ENCODE measurements at places on chromosomes 3 and 15.

DNA sequence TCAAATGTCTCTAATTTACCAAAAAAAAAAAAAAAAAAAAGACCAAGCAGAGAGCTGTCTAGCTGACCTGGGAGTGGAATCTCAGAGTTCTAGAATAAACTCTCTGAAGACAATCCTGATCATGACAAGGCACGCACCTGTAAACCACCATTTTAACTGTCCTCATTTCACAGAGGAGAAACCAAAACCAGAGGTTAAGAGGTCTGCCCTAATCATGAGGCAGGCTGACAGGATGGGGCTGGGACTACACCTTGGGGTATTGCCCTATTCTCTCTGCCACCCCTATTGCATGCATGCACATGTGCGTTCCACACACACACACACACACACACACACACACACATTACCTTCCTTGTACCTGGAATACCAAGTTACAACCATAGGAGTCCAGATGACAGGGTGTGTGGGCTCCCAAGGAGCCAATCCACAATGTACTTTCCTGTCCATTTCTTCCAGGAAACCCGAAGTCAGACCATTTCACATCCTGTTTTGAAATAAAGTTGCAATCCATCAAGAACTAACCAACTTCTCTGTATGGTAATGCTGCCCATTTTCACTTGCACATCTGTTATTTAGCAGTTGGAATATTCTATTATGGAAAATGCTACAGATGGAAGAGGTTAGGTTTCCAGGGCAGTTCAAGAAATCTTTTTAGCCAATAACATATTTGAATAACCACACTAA, 34.6 kb downstream of the HSPBAP1 start:
- DNase-seq, result no peak

DNA sequence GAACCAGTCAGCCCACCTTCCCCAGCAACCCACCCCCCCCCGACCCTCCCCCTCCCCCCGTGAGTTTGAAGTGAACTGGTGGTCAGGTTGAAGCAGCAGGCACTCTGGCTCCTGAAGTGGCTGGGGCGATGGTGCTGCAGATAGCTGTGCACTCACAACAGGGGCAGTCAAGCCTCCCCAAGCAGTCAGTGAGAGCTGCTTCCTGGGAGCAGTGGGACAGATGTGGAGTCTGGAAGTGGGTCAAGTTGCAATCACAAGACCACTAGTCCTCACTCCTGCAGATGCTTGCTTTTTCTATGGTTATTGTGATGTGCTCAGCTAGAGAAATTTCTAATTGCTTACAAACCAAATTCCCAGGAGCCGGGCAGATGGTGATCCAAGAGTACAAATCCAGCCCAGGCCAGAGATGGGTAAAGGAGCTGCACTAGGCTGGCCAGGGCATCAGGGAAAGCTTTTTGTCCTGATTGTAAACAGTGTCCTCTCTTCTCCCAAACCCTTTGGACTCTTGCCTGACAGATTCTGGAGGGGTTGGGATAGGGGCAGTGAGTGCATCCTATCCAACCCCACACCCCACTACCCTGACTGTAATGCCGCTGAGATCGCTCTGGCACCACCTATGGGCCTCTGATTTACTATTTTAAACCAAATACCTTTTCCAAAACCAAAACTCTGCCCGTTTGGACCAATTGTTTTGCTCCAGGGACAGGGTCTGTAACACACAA, 9.8 kb upstream of the CLPX start:
- no peak for DNase-seq

GRCh38 chr3:50415816-50416215, 56.5 kb upstream of the TMEM115 start:
- no peak for DNase-seq

- DNase-seq, result no peak
Measured at GRCh38 chr15:59420986-59421618, 16.9 kb upstream of the FAM81A start.

- no peak for DNase-seq
Measured at GRCh38 chr3:107753494-107753893, 230.7 kb downstream of the BBX start.

- DNase-seq, result no peak
Measured at GRCh38 chr15:39453620-39454019, 127.3 kb upstream of the THBS1 start.

DNA sequence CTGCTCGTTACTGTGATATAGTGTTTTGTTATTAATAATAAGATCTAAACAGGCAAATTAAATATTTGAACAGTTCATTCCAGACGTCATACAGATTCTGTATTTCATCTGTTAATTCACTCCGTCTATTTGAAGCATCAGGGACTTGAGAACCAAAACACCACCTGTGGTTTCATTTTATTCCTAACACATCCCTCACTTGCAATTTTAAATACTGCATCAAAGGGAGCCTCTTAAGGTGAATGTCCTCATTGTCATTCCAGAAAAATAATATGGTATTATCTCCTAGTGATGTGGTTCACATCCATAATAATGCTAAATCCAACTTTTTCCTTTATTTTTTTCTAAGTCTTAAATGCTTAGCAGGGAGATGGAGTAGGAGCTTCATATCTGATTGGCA, 1390.9 kb upstream of the CADM2 start:
- DNase-seq, result no peak

DNA sequence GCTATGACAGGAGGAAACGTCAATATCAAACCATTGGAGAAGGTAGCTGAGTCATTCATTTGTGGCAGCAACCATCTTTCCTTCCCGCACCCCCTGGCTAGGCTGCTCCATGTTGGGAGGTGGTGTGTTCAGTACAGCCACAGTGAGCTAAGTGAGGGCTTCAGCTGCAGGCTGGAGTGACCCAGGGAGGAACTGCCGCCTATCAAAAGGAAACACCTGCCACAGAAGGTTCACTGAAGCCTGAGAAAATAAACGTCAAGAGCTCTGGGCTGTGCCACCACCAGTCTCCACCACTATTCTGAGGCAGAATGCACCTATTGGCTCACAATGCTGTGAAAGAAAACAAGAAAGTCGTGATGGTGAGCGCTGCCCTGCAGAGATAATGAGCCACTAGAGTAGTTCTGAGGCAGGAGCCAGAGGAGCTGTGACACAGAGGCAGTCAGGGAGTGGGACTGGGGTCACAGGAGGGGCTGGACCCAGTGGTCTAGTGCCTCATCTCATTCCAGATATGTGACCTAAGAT, 34.8 kb upstream of the CD47 start:
- DNase-seq, result no peak

- no peak for DNase-seq
Measured at GRCh38 chr3:20787005-20787404, 601.0 kb upstream of the SGO1 start.

- DNase-seq, result no peak
Measured at GRCh38 chr3:72844436-72844993, 3.7 kb downstream of the SHQ1 start.

DNA sequence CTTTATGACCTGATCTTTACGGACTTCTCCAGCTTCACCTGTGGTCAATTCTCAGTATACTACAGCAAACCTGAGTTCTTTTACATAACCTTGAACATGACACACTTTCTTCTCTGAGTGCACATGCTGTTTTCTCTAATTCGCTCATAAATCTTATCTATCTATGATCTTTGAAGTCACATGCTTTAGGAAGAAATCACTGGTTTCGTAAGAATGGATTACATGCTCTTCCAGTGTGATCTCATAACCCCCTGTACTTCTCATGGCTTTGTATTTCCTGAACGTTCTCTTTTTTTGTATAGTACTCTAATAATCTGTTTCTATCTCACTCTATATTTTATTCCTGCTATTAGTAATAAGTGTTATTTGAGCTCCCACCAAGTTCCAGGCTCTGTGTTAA, 1165.2 kb downstream of the TBL1XR1 start:
- no peak for DNase-seq

- no peak for DNase-seq
Measured at GRCh38 chr3:55780913-55781312, 293.8 kb upstream of the WNT5A start.

DNA sequence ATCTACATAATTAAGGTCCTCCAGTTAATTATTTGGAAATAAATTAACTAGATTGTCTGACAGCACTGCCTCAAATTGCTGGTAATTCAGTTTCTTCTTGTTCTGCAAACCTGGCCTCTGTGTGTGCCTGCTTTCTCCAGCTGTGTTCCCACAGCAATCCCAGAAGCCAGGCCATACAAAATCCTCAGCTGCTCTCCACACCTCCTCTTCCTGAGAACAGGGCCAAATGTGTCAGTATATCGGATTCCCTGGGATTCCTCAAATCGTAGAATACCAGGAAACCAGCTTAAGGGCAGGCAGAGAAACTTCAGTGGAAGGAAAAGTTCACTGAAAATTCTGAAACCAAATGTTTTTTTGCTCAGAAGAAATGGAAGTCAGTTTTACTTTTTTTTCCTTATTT, 261.4 kb downstream of the ZMAT3 start:
- no peak for DNase-seq
